ENCODE measurements at places on chromosomes 1 and 21. TPM values are rescaled to one million over a fixed set of nuclear protein-coding genes. Genes with fewer than 3 reads are reported as not detected.

IFNLR1 gene
- polyA plus RNA-seq: 7.5 TPM

ASTN1 gene
- polyA plus RNA-seq: 0.50 TPM

B3GALT6 gene
- 36.3 TPM for polyA plus RNA-seq

SPRR3 gene
- 0.72 TPM for polyA plus RNA-seq

MATN1 gene
- 3.4 TPM for polyA plus RNA-seq

EFNA1 gene
- polyA plus RNA-seq: 172 TPM

BMP8A gene
- polyA plus RNA-seq: 0.91 TPM

HSD3B2 gene
- 2.2 TPM for polyA plus RNA-seq

CASQ2 gene
- polyA plus RNA-seq: not detected

DMBX1 gene
- polyA plus RNA-seq: not detected

HIVEP3 gene
- polyA plus RNA-seq: 4.0 TPM

F11R gene
- 148 TPM for polyA plus RNA-seq

GPR25 gene
- not detected for polyA plus RNA-seq

SH2D5 gene
- polyA plus RNA-seq: 0.71 TPM

G0S2 gene
- polyA plus RNA-seq: 32.2 TPM
